ENCODE measurements at places on chromosomes 4 and X.

GRCh38 chr4:136392576-136392975, 1139.7 kb downstream of the PCDH18 start:
- DNase-seq, result peak; percentile 63

- DNase-seq, result peak; percentile 47
Measured at GRCh38 chrX:31435592-31435991, 363.8 kb upstream of the FTHL17 start.

DNA sequence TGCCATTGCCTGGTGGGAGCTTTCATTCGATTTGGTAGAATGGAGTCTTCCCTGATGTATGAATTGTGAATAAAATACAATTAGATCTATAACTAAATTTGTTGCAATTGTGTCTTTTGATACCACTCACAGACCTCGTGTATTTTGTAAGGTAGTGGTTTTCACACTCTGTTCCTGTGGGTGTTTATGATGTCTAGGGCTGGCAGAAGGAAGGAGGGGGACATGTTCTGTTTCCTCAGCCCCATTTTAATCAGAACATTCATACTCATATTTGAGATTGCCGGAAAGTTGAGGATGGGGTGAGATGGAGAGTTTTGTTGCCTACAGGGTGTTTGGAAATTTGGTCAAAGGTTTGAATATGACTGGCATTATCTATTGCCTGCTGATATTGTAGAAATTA, 42.9 kb downstream of the PTTG2 start:
- DNase-seq, result no peak

DNA sequence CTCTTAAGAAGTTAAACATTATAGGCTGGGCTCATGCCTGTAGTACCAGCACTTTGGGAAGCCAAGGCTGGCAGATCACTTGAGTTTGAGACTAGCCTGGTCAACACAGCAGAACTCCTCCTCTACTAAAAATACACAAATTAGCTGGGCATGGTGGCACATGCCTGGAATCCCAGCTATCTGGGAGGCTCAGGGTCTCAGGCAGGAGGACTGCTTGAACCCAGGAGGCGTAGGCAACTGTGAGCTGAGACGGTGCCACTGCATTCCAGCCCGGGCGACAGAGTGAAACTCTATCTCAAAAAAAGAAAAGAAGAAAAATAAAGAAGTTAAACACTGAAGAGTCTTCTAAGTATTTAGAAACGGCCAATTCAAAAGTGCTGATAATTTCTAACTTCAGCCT, 164.3 kb upstream of the GALNTL6 start:
- DNase-seq, result no peak

- peak; percentile 0 for DNase-seq
Measured at GRCh38 chrX:116204932-116205331, 34.4 kb downstream of the AGTR2 start.

GRCh38 chr4:174216799-174217272, 66.6 kb downstream of the FBXO8 start:
- no peak for DNase-seq

- peak; percentile 2 for DNase-seq
Measured at GRCh38 chr4:135552131-135552530, 1350.5 kb upstream of the PABPC4L start.

DNA sequence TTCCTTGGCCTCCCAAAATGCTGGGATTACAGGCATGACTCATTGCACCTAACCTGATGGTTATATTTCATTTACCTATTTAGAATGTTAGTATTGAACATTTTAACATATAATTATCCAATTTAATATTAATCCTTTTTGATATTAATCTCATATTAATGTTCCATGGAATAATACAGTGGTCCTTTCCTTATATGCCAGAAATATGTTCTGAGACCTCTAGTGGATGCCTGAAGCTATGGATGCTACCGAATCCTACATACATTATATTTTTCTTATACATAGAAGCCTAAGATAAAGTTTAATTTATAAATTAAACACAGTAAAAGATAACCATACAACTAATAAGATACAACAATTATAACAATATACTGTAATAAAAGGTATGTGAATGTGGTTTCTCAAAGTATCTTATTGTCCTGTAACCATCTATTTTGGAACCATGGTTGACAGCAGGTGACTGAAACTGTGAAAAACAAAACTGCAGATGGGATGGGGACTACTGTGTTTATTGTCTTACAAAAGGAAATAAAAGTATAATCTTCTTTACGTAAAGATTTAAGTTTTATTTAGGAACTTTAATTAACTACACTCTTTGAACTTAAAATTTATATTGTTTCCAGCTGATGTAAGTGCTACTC, 431.4 kb downstream of the GRID2 start:
- DNase-seq, result no peak

DNA sequence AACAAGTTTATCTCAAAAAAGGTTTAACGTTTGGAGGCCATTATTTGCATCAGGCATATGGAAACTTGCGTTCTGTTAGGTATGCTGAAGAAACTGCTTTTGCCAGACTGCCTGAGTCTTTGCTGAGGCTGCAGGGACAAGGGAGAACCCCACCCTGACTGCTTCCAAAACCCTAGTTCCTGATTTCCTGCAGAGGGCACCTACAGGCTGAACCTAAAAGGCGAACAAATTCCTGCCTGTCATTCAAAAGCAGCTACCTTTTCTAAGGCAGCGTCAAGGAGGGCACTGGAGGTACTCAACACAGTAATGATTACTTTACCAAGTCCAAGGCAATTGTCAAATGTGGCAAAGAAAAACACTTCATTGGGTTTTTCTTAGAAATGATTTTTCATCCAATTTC, 578 bp upstream of the CORIN start:
- no peak for DNase-seq

- DNase-seq, result no peak
Measured at GRCh38 chr4:150990250-150990649, 24.8 kb downstream of the LRBA start.

- no peak for DNase-seq
Measured at GRCh38 chr4:6427439-6428090, 44.8 kb downstream of the PPP2R2C start.

DNA sequence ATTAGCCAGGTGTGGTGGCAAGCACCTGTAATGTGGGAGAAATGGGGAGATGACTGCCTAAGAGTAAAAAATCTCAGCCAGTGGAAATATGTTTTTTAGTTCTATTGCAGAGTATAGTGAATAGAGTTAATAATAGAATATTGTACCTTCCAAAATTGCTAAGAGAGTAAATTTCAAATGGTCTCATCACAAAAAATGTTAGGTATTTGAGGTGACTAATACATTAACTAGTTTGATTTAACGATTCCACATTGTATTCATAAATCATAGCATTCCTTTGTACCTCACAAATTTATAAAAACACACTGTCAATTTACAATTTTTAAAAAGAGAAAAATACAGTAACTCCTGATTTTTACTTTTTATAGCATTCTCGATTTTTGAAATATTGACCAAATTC, 681.5 kb upstream of the EPHA5 start:
- DNase-seq, result peak; percentile 7

GRCh38 chrX:152926279-152926678, 28.4 kb downstream of the ZNF185 start:
- peak; percentile 74 for DNase-seq

- peak; percentile 5 for DNase-seq
Measured at GRCh38 chrX:123215397-123216089, 31.5 kb downstream of the GRIA3 start.

- peak; percentile 39 for DNase-seq
Measured at GRCh38 chrX:1242891-1243402, 25.7 kb upstream of the CSF2RA start.

- DNase-seq, result no peak
Measured at GRCh38 chr4:85734424-85734831, 259.5 kb downstream of the ARHGAP24 start.

GRCh38 chrX:15882704-15883539, 28.3 kb upstream of the AP1S2 start:
- peak; percentile 18 for DNase-seq

DNA sequence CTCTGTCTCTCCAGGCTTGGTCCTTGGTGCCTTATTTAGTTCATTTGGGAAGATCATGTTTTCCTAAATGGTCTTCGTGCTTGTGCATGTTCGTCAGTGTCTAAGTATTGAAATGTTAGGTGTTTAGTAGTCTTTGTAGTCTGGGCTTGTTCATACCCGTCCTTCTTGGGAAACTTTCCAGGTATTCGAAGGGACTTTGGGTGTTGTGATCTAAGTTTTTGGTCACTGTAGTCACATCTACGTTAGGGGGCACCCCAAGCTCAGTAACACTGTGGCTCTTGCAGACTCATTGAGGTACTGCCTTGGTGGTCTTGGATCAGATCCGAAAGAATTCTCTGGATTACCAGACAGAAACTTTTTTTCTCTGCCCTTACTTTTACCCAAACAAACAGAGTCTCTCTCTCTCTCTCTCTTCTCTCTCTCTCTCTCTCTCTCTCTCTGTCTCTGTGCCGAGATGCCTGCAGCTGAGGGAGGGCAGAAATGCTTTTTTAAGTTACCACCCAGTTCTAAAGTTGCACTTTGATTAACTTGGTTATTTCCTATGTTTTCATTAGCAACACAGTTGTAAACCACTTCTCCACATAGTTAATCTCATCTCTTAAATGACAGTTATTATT, 67.6 kb upstream of the SLC7A3 start:
- DNase-seq, result peak; percentile 46

DNA sequence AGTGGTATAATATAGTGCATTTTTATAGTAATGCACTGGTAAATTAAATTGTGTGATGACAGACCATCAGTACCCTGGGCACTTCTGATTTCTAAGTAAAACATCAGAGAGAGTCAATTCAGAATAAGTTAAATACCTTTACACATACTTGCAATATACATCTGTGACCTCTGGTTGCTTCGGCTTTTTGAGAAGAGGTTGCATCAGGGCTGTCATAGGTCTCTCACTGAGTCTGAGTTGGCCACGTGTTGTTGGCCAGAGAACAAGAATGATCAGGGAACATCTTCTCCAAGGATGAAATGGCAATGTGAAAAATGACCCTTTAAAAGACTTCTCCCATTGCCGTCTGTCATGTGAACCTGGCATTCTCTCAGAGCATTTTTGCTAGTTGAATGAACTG, 36.9 kb upstream of the PUDP start:
- DNase-seq, result peak; percentile 41

DNA sequence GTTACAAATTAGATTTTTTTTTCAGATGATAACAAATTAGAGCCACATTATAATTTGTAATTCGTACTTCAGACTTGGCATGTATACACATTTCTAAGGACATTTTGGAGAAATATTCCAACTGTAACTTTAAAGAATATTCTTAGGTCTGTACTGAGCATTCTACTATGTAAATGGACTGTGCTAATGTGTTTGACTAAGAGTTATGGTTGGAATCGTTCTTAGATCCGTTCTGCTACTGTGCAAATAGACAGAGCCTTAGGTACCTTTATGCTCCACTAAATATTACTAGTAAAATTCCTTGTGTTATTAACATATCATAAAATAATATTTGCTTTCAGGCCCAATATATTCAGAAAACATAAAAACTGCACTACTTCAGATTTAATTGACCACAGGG, 1180.0 kb upstream of the TENM3 start:
- no peak for DNase-seq

GRCh38 chr4:159266981-159267868, 164.3 kb downstream of the RAPGEF2 start:
- no peak for DNase-seq

GRCh38 chr4:18524667-18525066, 503.1 kb upstream of the LCORL start:
- DNase-seq, result no peak

- no peak for DNase-seq
Measured at GRCh38 chr4:139625482-139625881, 40.1 kb upstream of the MGST2 start.

DNA sequence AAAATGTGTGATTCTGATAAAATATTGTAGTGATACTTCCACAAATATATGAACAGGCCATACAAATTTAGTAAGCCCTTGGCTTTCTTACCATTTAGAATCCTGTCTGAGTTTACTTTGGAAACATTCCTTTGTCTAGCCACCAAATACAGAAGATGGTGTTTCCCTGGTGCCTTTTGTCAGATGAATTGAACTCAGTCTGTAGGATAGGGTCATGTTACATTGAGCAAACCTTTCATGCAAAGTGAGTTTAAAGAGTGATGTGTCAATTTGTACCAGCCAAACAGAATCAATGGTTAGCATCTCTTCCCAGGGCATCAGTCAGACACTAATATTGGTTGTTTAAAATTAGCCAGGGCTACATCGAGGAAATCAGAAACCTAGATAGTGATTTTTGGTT, 1443.4 kb downstream of the ARAP2 start:
- no peak for DNase-seq

DNA sequence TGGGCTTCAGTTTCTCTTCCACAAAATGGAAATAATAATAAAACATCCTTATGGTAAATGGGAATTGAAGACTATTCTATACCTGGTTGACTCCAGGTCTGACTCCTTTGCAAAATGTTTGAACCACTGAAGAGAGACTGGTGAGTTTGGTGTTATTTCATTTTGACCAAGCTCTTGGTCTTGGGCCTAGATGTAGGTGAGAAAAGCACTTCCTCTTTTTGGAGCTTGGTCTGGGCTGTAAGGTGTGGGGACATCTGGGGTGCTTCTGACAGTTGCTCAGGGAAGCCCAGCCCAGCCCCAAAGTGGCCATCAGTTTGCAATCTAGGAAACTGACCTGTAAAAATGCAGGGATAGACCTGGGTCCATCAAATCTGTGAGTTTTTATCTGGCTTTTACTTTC, 26.8 kb upstream of the SOD3 start:
- no peak for DNase-seq

DNA sequence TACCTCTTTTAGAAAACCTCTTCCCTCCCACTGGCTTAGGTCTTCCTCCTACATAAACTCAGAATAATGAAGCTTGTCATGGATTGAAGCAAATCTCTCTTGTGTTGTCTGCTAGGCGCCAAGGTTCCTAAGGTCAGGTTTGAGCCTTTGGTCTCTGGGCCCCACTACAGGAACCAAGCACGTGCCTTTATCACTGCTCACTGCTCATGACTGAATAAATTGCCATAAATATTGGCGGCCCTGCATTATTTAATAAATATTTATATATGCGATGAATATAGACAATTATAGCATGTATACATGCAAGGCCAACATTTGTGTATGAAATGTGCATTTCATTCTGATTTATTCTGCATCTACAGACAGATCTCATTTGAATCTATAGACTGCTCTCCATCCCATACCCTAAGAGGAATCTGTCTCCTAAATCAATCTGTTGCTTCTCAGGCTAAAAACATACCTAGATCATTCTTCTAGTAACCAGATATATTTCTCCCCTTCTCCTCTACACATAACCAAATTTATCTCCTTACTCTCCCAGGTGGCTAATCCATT, 1717.6 kb upstream of the TENM3 start:
- no peak for DNase-seq

DNA sequence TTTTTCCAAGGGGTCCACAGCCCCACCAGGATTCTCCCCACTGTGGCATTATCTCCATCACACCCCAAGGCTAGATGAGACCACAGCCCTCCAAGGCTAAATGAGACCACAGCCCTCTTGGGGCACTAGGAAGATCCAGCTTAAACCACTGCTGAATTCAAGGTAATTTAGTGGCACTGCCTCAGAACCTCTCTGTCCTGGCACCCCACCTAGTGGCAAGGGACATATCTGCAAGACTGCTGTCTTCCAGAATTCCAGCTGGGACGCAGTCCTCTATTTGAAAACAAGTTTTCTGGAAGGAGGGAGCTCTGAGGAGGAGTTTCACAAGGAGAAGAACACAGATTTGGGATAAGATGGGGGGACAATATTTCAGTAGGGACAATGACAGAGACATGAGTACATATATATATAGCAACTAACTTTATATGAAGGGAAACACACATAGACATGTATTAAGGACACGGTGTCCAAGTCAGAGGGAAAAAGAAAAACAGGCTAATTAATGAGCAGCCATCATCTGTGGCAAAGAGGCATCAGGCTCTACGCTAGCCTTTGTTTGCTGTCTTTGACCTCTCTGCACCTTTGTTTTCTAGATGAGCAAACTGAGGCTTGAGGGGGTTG, 9.3 kb downstream of the CETN2 start:
- DNase-seq, result no peak

GRCh38 chrX:10140264-10140663, 16.5 kb upstream of the CLCN4 start:
- no peak for DNase-seq

Data from fibroblast of skin of right quadriceps (primary cell).